ENCODE measurements at places on chromosomes 7 and 10.
A peak's percentile ranks its signal among the peaks of the same experiment; 100 is the strongest.

DNA sequence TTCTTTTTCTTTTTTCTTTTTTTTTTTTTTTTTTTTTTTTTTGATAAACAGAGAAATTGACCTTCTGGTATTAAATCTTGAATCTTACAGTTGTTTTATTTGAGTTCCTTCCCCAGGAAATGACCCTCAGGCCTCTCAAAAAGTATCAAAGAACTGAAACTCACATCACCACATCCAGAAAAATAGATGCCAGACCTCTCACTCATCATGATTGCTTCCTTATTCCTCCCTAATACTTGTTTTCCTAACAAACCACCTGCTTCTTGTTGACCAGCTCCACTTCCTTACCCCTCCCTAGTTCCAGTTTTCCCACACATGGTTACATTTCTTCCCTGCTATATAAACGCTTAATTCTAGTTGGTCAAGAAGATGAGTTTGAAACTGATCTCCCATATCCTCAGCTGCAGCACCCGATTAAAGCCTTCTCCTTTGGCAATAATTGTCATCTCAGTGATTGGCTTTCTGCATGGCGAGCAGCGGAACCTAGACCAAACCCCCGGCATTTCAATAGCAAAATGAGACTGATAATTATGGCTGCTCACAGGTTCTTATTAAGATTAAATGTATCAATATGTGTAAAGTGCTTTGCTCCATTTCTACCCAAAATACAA lies 681.1 kb upstream of the AUTS2 start:
- DNase-seq, result no peak

DNA sequence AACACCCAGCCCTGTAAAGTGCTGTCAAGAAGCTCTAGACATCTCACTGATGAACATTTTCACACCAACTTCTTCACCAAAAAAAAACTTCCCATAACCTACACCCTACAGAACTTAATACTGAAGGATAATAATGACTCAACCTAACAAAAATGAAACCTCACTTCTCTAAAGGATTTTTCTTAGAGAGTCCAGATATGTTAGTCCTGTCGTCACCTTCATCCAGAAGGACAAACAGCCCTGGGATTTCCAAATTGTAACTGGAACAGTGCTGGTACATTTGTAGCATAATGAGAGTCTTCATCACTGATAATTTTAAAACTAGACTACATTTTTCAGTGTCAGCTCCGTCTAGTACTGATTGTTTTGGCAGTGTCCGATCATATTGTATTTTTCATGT lies 528.6 kb upstream of the CELF2 start:
- no peak for DNase-seq

GRCh38 chr7:102193806-102194205 lies 92.9 kb upstream of the SH2B2 start:
- DNase-seq, result no peak

DNA sequence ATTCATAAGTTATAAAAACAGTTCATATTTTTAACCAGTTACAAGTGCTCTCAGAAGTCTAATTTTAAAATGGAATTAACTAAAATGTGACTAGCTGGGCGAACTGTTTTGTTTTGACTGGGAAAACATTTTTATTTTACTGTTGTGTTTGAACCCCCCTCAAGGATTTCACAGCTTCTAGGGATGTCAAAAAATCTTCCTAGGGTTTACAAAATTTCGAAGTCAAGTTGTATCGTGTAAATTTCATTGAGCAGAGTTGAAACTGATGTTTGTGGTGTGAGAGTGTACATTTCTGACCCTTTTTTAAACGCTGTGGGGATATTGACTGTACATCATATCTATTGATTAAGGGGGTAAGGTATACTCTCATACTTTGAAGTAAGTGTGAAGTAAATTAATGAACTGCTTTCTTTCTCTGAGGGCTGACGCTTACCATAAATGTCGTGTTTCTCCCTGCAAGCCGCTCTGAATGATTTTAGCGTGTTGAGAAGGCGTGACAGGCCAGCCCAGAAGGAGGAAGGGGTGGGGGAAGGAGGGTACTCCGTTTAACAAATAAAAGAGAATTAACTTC lies 1.8 kb upstream of the SP8 start:
- no peak for DNase-seq

DNA sequence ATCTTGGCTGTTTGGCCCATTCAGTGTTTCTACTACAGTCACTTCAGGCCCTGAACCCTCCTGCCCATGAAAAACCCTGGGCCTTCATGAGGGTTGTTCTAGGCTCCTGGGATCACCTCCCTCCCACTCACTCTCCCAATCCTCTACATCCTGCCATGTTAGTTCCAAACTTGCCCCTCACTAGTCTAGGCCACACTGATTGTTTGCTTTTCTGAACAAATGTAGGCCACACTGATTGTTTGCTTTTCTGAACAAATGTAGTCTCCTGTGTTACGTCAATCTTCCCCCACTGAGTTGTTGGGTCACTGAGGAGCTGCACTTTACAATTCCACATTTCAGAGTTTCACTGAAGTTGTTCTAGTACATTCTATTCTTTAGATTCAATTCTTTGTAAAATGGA lies 5.3 kb upstream of the ALDH18A1 start:
- no peak for DNase-seq

DNA sequence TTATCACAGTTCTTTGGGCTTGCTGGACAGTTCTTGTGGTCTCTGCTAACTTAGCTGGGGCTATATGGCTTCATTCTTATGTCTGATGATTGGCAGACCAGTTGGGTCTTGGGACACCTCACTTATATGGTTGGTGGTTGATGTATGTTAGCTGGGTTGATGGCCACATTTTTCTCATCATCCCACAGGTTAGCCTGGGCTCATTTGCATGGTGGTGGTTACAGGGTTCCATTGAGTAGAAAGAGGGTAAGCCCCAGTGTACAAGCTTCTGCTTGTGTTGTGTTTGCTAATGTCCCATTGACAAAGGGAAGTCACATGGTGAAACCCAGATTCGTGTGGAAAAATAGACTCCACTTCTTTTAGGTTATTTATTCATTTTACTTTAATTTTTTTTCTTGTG lies 40.6 kb downstream of the TMEM60 start:
- no peak for DNase-seq

DNA sequence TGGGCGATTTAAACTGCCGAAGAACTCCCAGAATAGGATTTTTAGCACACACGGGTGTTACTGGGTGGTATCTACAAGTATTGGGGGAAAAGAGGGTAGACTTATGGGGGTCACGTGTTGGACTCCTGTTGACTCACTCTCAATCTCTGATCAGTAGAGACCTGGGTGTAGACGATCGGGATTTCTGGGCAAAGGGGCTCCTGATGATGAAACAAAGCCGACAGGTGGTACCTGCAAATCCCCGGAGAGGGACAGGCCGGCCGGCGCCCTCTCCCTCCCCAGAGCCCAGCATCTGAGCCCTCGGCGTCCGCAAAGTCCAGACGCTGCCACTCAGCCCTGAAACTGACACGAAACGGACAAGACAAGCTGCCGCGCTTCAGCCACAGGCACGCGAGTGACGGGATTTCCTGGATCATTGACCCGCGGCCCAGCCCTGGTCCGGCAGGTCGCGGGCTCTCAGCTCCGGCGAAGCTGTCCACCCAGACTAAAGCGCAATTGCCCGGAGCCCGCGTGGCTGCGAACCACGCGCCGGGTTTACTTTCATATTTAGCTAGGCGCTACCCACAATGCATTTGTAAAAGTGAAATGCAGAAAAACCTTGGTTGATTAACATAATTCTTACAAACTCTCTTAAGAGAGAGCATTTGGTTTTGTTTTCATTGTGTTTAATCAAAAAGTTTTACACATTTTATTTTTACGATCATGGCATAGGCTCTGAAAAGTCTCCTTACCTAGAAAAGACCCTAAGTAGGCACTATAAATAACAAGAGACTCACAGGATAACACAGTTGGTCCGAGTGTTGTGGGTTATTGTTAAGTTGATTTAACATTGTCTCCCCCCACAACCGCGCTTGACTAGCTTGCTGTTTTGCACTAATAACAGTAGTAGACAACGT lies 56.9 kb upstream of the EZH2 start:
- peak; percentile 42 for DNase-seq

DNA sequence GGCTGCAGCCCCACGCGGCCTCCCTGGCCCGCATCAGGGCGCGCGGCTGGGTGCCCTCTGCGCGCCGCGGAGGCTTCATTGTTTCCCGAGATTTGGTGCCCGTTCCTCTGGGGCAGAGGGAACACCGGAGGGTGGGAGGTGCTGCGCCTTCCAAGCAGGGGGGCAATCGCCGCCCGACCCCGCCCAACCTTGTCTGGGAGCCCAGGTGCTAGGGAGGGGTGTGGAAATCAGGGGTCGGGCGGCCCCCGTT lies 1.0 kb upstream of the NRP1 start:
- DNase-seq, result no peak

GRCh38 chr10:29621161-29621560 lies 13.6 kb downstream of the SVIL start:
- DNase-seq, result no peak

- DNase-seq, result no peak
These were observed 46.8 kb downstream of the DOCK4 start for GRCh38 chr7:112159351-112159750.

DNA sequence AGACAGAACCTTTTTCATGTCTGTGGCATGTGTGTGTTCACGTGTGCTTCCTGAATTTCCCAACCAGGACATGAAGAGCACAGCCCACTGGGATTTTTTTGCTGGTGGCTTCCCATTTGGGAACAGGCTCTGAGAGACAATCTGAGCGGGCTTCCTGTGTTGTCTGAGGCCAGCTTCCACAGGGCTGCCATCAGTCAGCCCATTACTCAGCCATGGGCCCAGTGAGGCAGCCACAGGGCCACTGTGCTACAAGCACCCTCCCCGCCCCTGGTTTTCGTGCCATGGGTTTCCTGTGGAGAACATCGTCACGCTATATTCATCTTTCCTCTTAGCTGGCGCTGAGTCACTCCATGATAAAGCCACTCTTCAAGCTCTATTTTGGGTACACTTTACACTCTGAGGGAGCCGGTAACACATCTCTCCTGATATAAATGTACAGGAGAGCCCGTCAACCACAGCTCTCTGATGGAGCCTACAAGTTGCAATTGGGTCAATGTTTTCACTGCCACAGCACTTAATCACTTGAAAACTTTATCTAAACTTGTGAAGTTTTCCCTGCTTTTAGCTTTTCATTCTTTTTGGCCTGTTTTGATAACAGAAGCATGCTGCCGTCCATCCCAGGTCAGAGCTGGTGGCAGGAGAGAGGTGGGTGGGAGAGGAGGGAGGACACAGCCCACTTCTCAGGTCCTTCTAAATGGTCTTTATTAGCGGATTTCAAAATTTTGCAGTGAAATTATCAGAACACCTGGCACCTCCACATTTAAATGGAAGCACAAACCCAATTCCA lies 96.9 kb downstream of the HIPK2 start:
- DNase-seq, result peak; percentile 11

GRCh38 chr7:108973075-108973474 lies 403.4 kb downstream of the DNAJB9 start:
- DNase-seq, result no peak

DNA sequence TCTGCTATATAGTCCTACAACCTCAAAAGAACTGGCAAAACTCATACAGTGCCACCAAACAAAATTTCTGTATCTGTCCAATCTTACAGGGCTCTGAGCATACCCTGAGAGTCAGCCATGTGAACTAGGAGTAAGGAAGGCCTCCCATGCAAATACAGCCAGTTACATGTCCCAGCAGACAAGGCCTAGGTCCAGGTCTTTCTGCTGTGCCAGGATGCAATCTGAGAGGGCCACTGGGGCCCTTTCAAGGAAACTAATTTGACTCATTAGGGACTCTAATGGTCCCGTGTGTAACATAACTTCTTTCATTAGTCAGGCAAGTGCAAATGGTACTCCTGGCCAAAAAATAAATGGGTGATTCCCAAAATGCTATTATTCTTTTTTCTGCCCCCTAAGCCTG lies 17.9 kb upstream of the HIBADH start:
- DNase-seq, result no peak

- DNase-seq, result no peak
These were observed 451.0 kb upstream of the GALNT17 start for GRCh38 chr7:70680743-70681468.

GRCh38 chr10:4834898-4835405 lies 8.9 kb downstream of the AKR1E2 start:
- no peak for DNase-seq

DNA sequence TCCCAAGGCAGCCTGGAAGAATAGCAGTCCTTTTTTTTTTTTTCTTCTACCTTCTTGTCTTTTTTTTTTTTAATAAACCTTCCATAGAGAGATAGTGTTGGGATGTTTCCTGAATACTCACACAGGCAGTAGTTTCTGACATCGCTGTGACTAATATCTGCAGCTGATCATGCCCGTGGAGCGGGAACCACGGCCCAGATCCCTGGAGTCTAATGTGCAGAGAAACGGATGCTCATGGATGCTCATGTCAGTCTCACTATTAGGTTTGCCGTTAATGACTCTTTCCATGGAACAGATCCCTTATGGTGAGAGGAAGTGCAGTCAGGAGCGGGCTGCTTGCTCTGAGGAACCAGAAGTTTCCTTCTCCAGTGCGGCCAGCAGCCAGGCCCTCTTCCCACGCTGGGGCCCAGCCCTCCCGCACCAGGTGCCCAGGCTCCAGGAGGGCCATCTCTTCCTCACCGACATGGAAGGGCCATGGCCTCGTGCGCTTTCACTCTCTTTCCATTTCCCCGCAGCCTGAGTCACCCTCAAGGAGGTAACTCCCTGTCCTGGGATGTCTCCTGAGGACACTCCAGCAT lies 132.5 kb downstream of the WDR37 start:
- DNase-seq, result no peak

GRCh38 chr7:25845464-25845863 lies 306.5 kb upstream of the NFE2L3 start:
- no peak for DNase-seq

DNA sequence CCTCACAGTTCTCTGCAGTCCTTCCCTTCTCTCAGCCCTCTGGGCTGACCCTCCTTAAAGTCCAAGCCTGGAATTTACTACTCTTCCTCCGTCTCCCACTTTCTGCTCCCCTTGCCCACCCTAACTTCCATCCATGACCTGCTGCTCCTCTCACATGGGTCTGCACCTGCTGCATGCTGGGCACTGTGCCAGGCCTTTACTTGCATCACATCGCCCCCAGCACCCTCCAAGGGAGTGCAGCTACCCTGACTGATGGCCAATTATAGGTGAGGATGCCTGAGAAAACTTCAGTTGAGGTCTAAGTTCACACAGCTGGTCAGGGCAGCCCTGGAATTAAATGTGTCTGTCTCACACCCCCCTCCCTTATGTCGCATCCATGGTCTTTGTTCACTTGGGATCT lies 53.6 kb upstream of the ZPBP start:
- no peak for DNase-seq

- no peak for DNase-seq
These were observed 164.0 kb downstream of the FANK1 start for GRCh38 chr10:126060261-126060931.

DNA sequence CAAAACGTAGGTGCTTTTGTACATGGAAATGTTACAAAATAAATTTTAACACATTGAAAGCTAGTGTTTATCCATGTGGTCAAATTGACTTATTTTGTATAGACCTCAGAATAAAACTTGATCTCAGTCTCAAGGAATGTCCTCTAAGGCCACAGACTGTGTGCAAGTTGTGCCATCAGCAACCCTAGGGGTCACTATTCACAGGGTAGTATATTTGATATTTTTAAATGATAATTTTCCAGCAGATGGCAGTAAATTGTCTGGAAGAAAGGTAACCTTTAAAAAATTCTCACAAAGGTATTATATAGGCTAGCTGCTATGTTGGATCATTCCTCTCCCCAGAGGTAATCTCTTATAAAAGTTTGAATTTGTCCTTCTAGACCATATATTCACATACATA lies 12.9 kb upstream of the SNX10 start:
- no peak for DNase-seq

GRCh38 chr10:86819567-86819966 lies 63.1 kb downstream of the BMPR1A start:
- DNase-seq, result no peak

- no peak for DNase-seq
These were observed 1.2 kb downstream of the BRAF start for GRCh38 chr7:140923358-140924006.
